ENCODE measurements at places on chromosomes 3 and 15.

GRCh38 chr3:128123156-128123537 is 465 bp downstream of the RUVBL1 start:
- no peak for DNase-seq

GRCh38 chr3:37909067-37909911 is 47.6 kb downstream of the CTDSPL start:
- no peak for DNase-seq

GRCh38 chr3:46887980-46888494 is 10.5 kb downstream of the PTH1R start:
- DNase-seq, result no peak

- DNase-seq, result no peak
These were observed 206.5 kb downstream of the DTWD1 start for GRCh38 chr15:49827311-49827710.

GRCh38 chr15:73051807-73052652 is at the start of gene NEO1:
TSS of gene NEO1 (plus strand) at chr15:73052463. CDS start at chr15:73052676, 213 bp downstream.
- DNase-seq, result peak; percentile 74

DNA sequence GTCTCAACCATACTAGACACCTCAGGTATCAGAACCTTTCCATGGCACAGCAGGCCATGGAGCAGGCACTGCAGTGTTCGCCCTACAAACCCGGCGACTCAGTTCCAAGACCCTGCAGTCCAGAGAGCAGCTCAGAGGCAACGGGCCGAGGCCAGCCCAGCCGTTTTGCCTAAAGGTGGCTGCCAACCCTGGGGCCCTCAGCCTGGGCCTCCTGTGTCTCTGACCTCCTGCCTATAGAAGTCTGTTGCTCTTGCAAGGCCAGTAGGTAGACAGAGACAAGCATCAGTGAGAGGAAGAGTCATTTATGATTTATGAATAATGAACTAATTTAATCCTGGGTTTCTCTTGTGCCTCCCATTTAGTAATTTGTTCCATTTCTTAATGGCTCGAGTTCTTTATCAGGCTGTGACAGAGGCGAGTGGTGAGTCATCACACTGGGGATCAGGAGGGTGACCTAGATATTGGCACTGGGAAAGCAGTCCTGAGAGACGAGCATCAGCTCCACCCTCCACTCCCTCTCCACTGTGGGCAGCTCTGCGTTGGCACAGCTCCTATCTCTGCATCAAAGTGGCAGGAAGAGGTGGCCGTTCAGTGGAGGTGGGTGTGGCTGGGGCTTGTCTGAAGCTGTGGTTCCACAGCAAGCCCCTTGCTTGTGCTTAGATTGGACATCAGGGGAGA is 79.8 kb downstream of the ABHD5 start:
- DNase-seq, result no peak

GRCh38 chr3:125025642-125026041 is 30.2 kb downstream of the HEG1 start:
- DNase-seq, result no peak

- DNase-seq, result no peak
These were observed 253.0 kb upstream of the NSMCE3 start for GRCh38 chr15:29522373-29523276.

GRCh38 chr3:31043184-31043819 is 148.8 kb upstream of the GADL1 start:
- no peak for DNase-seq

DNA sequence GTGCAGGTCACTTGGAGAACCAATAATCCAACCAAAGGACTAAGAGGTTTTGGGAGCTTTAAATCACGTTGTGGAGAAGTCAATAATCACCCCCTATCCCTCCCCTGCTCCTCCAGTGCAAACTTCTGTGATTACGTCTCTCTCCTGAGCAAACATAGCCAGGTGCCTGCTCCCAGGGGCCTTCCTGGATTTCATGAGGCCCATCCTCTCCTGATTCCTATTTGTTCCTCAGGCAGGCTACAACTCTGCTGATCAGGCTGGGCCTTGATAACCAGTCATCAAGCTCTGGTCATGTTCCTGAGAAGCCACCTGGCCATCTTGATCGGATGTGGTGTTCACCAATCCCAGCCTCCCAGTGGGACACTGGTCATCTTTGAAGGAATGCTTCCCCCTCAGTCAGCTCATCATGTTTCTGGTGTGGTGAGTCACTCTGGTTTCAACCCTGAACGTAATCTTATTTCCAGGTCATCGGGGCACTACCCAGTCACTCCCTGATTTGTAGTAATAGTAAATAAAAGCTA is 2.9 kb upstream of the ZNF710 start:
- DNase-seq, result no peak

GRCh38 chr3:104519068-104519467 is 847.6 kb upstream of the ALCAM start:
- DNase-seq, result no peak

DNA sequence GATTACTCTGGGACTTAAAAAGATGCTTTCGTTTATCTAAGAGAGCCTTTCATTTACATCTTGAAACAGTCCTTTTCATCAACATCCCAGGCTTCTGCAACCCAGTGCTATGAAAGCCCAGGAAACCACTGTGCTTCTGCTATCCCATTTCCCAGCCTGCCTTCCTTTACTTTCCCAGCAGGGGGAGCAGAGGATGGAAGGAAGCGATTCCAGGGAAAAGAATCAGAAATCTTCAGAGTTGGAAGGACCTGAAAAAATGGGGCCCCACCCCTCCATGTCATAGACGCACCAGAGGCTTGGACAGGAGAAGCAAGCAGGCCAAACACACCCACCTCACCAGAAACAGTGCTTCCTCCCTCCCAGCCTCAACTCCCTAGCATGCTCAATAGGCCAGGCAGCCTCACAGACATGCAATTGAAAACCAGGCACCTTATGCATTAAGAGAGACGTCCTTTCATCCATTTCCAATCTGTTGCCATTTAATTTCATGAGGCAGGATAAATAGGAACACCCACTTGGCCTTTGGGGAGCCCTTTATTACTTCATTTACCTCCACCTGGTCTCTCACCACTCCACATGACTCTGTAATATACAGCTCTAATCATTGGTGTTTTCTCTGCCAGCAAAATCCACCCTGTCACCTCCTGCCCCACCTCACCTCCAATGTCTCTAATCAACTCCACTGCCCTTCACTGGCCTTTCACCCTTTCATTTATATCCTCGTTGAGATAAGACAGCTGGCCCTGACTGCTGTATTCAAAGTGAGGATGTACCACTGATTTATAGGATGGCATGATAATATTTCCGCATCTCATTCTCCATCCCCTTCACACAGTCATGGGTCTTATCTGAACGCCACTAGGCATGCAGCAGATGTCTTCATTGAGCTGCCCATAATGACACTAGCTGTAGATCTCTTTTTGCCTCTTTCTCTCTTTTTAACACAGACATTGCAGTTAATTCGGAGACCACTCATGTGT is 583.9 kb downstream of the NTRK3 start:
- DNase-seq, result no peak

DNA sequence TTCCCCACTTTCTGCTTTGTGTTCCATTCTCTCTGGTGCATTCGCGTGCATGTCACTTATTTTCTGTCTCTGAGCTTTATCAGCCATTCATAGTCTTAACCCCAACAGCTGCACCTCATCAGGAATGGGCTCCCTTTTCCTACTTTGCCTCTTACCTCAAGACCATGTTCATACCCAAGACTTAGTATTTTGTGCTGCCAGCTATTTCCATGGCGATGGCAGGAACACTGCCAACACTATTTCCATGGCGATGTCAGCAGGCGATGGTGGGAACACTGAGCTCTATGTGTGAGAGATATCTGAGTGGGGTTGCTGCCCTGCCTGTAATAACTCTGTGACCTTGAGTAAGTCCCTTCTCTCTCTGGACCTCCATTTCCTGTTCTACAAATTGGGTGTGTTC is 5.5 kb downstream of the ZNF35 start:
- DNase-seq, result no peak

GRCh38 chr15:34900748-34901147 is 68.8 kb downstream of the AQR start:
- no peak for DNase-seq

DNA sequence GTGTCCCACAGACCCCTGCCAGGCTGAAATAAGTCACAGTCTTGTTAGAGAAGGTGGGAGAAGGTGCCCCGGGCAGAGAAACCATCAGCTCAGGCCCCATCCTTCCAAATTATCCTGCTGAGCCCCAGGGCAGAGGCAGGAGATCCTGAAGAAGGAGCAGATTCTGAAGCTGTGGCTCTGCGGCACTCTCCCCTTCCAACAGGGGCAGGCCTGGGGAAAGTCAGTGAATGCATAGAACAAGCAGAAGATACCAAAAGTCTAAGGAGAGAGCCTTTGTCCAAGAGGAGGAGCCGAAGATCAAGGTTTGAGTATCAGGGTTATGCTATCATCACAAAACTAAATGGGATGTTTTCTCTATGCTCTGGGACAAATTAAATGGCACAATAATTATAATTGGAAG is 249.3 kb downstream of the XXYLT1 start:
- DNase-seq, result no peak

GRCh38 chr3:143188881-143189280 is 69.3 kb downstream of the CHST2 start:
- no peak for DNase-seq

- no peak for DNase-seq
These were observed 56.2 kb downstream of the CEMIP start for GRCh38 chr15:80835336-80835735.

GRCh38 chr3:12420393-12420792 is 63.9 kb upstream of the TSEN2 start:
- DNase-seq, result no peak

DNA sequence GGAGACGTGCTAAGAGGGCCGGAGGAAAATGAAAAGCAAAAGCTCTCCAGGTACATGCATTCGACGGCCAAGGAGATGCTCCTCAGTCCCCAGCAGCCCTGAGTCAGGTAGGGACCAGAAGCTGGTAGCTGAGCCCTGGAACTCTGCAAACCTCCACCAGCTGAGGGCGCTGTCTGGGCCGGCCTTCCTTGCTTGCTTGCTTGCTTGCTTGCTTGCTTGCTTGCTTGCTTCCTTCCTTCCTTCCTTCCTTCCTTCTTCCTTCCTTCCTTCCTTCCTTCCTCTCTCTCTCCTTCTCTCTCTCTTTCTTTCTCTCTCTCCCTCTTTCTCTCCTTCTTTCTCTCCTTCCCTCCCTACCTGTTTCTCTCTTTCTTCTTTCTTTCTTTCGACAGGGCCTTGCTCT is 94.6 kb upstream of the RASGRF1 start:
- no peak for DNase-seq

GRCh38 chr15:96359616-96360521 is 29.4 kb downstream of the NR2F2 start:
- DNase-seq, result no peak

- no peak for DNase-seq
These were observed 197.8 kb downstream of the EBLN2 start for GRCh38 chr3:73259291-73259690.

DNA sequence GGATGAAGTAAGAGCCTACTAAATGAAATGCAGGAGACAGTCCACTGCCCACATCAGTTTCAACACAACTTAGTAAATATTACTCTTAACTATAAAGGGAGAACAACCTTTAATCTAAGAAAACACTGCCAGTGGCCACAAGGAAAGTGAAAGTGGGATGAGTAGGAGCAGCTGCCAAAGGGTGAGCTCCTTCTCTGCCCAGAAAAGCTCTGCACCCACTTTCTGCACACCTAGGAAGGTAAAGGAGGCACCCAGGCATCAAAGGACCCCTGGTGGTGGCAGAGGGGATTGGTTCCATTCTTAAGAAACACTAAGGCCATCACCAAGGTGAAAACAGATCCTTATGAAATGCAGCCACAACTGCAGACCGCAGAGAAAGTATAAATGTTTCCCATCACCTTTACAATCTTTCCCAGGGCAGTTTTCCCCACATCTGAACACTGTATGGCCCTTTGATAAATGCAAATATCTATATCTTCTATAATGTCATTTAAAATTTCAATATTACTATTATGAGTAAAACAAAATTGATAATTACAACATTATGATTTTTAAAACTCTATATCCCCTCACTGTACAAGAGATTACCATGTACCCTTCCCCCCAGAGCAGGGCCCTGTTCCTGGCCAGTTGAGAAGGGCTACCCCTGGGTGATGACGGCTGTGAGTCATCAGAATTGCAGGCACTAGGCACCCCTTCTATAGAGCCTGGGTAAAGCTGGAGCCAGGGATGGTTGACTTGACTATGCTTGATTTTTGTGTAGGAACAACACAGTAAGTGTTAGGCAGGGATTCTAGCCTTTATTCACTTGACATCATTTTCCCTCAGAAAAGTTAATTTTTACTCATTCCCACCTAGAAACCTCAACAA is 92.0 kb downstream of the SNRK start:
- DNase-seq, result no peak

GRCh38 chr15:69080295-69081248 is 66.1 kb downstream of the NOX5 start:
- DNase-seq, result no peak

DNA sequence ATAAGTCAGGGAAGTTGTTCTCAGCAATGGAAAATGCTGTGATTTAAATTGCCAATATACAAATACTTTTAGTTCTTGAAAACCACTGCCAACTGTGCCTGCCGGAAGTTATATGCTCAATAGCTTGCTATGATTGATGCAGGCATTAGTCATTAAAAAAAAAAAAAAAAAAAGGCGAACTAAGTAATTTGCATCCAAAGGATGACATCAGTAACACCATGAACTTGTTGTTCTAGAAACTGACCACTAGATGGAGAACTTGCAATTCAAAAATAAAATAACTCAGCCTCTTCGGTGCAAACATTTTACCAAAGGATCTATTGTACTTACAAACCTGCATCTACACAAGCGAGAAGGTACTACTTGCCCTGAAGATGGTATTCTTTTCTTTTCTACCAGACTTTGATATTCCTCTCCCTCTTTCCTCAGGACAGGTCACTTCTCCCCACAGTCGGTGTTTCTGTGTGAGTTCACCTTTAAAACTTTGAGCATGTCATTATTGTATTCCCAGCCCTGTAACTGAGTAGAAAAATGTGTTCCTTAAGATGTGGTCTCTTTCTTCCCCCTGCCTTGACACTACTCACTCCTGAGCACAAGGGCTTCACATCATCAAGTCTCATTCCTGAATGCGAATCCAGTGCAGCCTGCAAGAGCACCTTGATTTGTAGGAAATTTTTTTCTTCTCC is 115.0 kb upstream of the VEPH1 start:
- DNase-seq, result no peak

DNA sequence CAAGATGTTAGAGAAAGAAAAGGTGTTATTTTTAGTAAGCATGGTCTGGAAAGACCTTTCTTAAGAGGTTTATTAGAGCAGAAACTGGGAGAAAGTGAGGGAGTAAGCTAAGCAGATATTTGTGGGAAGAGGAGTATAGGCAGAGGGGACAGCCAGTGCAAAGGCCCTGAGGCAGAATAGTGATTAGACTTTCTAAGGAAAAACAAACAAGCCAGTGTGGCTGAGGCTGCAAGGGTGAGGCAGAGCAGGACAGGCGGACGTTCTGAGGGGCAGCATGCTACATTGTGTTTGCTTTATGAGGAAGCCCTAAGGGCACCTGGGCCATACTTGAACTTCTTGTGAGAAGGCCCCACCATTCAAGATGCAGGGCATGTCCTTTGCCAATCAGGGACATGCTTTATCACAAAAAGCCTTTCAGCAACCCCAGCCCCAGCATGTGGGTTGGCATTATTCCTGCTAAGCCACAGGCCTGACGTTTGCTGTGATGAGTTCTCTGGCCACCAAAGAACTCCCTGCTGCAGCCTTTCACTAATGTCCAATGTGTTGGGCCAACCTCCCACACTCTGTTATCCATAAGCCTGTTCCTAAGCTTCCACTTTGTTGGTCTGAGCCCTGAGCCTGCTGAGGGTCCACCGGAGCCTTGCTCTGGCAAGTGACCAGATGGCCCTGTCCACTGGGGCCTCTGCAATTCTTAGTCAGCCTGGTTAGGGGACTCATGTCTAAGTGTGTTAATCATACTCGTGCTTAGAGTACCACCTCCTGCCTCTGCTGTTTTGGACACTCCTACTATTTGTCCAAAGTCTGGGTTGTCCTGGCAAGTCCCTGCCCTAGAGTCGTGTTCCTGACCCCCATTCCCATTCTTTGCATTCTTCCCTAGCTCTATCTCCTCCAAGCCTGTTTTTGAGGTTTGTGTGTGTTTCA is 209.9 kb upstream of the CTNNB1 start:
- DNase-seq, result no peak
